Stimulated activated naive B cell treated with anti-CD40 and anti-IgM and Interleukin-4, amounts not matched to agents 10 μg/mL and 1 μg/mL and 100 μg/mL, for 72 hours (primary cell): ENCODE measurements at places on chromosomes 6 and 20.

GRCh38 chr6:40958738-40959137, 80.3 kb downstream of the UNC5CL start:
- DNase-seq: no peak

DNA sequence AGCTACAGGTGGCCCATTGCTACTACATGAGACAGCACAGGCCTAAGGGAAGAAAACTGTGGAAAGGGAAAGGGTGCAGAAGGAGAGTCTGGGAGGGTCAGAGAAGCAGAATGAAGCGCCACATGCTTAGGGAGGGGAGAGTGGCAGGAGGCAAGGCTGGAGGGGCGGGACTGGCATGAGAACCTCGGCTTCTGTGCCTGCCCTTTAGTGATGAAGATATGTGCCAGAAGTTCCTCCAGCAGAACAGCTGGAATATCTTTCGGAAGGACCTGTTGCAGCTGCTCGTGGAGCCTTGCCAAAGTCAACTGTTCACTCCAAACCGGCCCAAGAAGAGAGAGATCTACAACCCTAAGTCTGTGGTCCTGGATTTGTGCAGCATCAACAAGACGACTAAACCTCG, 61.8 kb downstream of the CNBD2 start:
- no peak for DNase-seq

GRCh38 chr20:60584221-60584620, 626.0 kb downstream of the CDH26 start:
- no peak for DNase-seq

DNA sequence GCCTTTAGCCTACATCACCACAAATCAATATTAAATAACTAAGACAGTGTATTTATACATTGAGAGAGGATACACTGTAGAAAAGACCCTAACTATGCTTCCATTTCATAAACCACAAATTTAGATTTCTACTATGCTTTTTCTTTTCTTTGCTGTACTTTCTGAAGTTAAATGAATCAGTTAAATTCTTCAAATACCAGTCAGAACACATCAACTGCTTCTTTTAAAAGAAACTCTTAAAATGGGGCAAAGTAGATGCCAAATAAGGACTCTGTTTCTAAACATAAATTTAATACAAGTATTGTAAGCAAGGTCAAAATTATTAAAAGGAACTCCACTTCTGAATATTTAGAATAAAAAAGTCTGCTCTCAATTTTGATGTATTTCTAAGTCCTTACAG, 76.9 kb downstream of the GMDS start:
- DNase-seq: no peak

- no peak for DNase-seq
Measured at GRCh38 chr20:19691125-19691524, 66.9 kb upstream of the RIN2 start.

DNA sequence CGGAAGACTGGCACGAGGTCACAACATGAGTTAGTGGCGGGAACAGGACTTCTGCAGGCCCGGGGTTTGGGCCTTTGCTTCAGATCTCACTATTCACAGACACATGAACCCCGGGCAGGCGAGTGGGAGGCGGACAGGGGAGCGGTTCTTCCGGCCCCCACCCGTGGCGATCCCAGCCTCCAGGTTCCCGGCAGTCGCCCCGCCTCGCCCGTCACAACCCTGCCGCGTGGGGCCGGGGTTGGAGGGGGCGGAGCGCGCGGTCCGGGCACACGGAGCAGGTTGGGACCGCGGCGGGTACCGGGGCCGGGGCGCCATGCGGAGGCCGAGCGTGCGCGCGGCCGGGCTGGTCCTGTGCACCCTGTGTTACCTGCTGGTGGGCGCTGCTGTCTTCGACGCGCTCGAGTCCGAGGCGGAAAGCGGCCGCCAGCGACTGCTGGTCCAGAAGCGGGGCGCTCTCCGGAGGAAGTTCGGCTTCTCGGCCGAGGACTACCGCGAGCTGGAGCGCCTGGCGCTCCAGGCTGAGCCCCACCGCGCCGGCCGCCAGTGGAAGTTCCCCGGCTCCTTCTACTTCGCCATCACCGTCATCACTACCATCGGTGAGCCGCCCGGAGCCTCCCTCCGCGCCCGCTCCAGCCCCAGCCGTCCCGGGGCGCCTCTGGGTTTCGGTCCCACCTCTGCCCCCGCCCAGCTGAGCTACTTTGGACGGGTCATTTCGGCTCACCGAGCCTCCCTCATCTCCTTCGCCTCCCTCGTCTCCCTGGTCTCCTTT, at the start of gene KCNK15:
KCNK15 (plus strand) TSS at position 268 of the 769 bp plus-strand sequence; CDS start at position 314, 46 bp downstream.
- DNase-seq: no peak

- no peak for DNase-seq
Measured at GRCh38 chr20:49724408-49725223, 10.9 kb upstream of the B4GALT5 start.

DNA sequence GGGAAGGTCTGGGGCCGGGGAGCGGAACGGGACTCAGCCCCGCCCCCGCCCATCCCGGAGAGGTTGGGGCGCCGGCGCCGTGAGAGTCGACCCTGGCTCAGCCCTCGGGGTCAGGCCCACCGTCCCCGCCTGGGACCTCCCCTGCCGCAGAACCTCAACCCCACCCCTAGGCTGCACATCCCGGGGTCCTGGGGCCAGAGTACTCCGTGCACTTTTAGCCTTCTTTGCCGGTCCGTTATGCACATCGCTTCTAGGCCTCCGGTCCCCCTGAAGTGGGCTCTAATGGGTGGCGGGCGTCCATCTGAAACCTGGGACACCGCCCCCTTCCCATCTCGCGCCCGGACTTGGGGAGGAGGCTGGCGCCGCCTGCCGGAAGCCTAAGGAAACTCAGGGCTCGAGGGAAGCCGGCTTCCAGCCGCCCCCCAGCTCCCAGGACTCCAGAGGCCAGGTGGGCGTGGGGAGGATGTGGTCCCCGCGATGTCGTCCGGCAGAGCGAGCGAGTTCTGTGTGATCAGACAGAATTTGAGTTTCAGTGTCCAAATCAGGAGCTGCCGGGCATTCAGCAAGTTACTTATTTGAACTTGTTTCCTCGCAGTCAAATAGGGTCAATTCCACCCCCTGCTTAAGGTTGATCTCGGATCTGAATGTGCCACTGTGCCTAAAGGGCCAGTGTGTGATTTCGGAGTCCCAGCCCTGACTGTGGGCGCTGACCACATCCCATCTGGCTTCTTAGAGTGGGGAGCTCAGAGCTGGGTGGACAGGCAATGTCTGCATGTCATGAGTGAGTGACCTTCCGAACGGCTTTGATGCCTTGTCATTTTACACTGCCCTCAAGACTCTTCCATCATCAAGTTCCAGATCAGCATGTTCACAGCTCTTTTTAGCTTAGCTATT, 47.6 kb downstream of the CPXM1 start:
- DNase-seq: no peak

- DNase-seq: no peak
Measured at GRCh38 chr20:37956107-37956585, 53.2 kb downstream of the VSTM2L start.

DNA sequence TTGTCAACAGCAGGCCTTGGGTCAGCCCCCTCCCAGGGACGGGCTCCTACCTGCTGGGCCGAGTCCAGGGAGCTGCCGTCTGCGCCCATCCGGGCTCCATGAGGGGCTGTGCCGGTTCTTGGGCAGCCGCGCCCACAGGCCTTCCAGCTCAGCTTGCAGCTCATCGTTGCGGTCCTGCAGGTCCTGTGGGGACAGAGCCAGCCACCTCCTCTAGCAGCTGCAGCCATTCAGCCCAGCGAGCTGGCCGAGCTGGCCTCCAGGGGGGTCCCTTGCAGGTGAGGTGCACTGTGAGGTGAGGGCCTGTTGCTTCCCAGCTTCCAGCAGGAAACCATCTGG, 74.4 kb downstream of the GINS1 start:
- no peak for DNase-seq

DNA sequence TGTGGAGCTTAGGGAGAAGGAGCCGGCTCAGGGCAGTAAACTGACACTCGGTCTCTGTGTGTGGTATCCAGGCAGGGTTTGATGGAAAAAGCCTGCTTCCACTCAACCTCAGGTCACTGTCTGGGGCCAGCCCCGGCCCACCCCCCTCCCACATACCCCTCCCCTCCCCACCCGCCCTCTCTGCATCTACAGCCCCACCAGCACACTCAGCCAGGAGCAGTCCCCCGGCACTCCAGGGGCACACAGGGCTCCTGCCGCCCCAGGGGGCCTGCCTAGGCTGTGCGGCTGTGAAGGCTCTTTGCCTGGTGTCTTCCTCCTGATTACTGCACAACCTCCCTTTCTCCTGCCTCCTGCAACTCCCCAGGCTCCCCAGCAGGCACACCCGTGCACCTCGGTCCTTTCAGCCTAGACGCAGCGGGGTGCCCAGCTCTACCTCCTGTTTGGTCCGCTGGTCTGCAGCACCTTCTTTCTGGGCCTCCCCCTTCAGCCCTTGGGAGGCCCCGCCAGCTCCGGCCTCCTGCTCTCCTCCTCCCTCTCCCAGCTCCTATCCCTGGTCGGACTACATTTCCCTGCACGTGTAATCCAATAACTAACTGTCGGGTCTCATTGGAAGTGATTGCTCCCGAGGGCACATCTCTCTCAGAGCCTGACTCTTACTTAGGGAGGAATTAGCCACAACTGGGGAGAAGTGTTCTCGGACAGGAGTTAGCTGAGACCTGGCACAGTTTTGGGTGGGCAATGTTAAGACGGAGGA, 1.3 kb upstream of the FOXF2 start:
- DNase-seq: no peak

DNA sequence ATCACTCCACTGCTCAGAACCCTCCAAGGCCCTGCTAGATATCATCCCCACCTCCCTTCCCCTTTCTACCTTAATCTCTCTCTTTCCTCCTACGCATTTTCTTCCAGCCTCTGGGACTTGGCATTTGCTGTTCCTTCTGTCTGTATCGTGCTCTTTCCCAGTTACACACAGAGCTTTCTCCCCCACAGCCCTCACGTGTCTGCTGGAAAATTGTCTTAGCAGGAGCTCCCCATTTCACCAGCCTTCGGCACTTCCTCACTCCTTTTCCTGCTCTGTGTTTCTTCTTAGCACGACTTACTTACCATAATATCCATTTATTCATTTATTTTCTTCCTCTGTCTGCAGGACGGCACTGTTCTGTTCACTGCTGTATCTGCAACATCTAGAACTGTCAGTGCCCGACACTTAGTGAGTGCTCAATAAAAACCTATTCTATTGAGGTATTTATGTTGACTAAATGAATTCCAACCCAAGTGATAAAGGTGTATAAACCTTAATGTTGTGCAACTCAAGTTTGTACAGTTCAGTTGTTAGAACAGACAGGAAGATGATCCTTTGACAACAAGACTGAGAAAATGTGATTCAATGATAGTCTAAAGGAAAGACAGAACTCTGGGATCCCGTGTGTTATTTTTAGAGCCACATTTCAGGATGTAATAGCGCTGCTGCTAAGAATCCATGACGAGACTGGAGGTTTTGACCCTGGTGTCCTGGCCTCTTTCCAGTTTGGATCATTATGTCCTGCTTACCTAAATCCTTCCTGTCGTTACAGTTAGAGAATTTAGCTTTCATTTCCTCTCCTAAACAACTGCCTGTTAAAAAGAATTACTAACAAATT, 170.1 kb upstream of the LAMP5 start:
- no peak for DNase-seq

DNA sequence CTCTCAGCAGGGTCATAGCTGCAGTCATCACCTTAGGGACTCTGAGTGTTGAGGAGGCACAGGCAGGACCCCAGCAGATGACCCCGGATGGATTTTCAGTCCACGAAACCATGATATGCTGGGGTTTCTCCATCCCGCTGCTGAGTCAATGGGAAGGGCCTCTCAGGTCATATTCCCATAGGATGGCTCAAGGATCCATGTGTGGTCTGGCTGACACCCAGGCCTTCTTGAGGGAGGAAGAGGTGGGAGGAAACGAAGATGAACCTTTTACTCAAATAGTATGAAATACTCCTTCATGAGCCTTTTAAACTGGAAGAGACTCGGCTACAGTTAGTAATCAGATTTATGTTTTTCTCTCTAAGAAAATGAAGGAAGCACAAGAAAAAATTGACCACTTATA, 10.3 kb upstream of the RALY start:
- DNase-seq: no peak

GRCh38 chr6:41200901-41201763, at the start of gene TREML2:
TSS of gene TREML2 (minus strand) at chr6:41201149. CDS start at chr6:41201008, 141 bp downstream.
- peak; percentile 69 for DNase-seq

GRCh38 chr20:44021186-44021585, 106.5 kb downstream of the TOX2 start:
- DNase-seq: no peak

DNA sequence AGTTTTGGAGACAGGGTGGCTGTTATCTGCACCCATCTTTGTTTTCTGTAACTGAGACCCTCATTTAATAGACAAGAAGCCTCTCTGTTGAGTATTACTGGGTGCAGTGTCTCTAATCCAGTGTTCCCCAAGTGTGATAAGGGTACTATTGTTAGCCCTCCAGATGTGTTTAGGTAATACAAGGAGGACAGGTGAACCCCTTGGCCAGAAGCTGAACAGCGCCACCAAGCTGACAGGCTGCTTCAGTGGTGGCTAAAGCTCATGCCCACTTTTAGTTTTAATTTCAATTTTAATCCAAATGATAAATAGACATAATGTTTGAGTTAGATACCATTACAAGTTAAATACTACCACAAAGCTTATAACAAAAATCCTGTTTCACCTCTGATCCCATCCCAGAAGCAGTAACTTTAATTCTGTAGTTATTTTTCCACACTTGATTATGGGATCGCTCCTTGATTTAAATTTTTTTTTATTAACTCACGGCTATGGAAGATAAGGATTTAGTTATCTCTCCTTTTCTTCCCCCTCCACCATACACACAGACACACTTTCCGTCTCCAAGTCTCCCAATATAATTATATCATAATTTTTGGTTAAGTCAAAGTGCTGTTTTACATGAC, 8.4 kb upstream of the STK35 start:
- no peak for DNase-seq

DNA sequence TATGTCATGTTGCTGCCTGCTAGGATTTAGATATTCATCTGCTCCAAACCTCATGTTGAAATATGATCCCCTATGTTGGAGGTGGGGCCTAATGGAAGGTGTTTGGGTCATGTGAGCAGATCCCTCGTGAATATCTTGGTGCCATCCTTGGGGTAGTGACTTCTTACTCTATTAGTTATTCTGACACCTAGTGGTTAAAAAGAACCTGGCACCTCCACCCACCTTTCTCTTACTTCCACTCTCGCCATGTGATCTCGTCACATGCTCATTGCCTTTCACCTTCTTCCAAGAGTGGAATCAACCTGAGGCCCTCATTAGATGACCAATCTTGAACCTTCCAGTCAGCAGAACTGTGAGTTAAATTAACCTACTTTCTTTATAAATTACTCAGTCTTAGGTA, 549.4 kb upstream of the SYNCRIP start:
- DNase-seq: no peak

GRCh38 chr6:150689900-150690590, 90.4 kb downstream of the PLEKHG1 start:
- DNase-seq: no peak

DNA sequence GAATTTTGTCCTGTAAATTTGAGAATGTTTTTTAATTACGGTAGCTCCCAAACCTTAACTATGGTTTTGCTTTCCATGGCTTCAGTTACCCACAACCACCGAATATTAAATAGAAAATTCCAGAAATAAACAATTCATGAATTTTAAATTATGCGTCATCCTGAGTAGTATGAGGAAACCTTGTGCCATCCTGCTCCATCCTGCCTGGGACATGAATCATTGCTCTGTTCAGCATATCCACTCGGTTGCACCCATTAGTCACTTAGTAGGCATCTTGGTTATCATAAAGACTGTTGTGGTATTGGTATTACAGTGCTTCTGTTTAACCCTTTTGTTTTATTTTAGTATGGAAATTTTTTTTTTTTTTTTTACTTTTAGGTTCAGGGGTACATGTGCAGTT, 39.7 kb downstream of the KCNS1 start:
- DNase-seq: no peak

- DNase-seq: no peak
Measured at GRCh38 chr20:53875452-53875851, 194.9 kb downstream of the BCAS1 start.
